ENCODE measurements at places on chromosomes 7 and 10. TPM values are rescaled to one million over a fixed set of nuclear protein-coding genes. Genes with fewer than 3 reads are reported as not detected.

GRCh38 chr10:91042069-91042468, 121.2 kb upstream of the ANKRD1 start:
- DNase-seq: no peak

The POU6F2 gene
- total RNA-seq: not detected

DNA sequence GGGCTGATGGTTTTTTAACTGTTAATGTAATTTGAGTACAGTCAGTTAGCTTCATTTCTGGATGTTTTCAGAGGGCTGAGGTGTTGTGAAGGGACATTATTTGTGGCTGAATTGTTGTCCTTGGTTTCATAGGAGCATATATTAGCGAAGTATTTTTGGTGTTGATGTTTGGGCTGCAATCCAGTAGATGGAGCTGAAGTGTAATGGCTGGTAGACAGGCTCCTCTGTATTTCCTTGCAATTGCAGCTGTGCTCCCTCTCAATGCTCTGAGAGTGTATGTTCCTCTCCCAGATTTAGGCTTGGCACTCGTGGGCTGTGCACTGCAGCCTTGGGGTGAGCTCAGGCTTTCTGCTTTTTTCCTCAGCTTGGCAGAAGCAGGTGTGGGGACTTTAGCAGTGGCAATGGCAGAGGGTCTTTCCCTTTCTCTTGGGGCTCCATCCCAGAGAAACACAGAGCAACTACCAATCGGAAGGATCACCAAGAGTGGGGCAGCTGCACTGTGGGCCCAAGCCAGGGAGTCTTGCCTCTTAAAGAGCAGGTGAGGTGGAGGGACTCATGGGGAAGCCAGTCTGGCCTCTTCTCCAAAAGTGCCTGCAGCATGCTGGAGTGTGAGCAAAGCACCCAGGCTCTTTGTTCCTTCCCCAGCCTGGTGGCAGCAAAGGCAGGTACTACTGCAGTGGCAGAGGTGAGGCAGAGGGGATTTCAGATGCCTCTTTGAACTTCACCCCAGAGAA, 544.4 kb downstream of the SH2D4B start:
- DNase-seq: no peak

GRCh38 chr10:11819027-11819426, 4.1 kb upstream of the PROSER2 start:
- no peak for DNase-seq

- no peak for DNase-seq
These were observed 18.6 kb downstream of the INA start for GRCh38 chr10:103295374-103296015.

The RBP4 gene
- total RNA-seq: 188 TPM

The SCIN gene
- total RNA-seq: 11.6 TPM

The DYDC1 gene
- total RNA-seq: not detected

The EPO gene
- total RNA-seq: not detected

GRCh38 chr7:105826143-105826542, 50.3 kb downstream of the ATXN7L1 start:
- no peak for DNase-seq

GRCh38 chr10:119306986-119307392, 99.6 kb downstream of the GRK5 start:
- no peak for DNase-seq

The ANKRD26 gene
- 5.9 TPM for total RNA-seq

DNA sequence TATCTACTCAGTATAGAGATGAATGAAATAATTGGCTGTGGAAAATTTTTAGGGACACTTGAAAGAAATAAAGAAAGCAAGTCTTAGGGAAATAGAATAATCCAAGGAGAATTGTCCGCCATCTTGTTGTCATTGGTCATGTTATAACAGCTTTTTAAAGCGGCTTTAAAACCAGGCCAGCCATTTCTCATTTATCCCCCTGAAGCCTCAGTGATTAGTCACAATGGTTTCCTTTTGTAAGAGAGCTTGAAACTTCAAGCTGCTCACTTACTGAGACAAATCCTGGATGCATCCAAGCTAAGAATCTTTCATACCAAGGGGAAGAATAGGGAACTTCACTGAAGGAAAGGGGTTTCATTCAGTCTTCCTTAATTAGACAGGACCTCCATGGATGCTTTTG, 67.9 kb downstream of the SGCE start:
- DNase-seq: no peak

- no peak for DNase-seq
These were observed 21.9 kb upstream of the FOXP2 start for GRCh38 chr7:114392686-114393085.

DNA sequence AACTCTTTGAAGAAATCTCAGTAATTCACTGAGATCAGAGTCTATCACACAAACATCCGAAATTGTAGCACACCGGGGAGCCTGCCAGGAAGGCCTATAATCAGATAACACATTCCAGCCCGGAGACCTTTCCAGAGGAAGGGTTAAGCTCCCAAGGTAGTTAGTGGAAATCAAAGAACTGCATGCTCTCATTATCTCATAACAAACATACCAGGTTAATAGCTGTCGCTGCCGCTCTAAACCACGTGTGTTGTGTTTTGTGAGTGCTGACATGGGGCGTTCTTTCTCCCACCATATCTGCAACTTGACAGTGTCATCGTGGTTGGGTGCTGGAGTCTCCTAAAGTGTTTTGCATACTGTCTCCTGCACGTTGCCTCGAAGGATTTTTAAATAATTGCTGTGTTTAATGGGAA, 120.7 kb upstream of the CARD11 start:
- no peak for DNase-seq

GRCh38 chr7:68058014-68058413, 1061.4 kb downstream of the TYW1 start:
- DNase-seq: no peak

The PRLHR gene
- total RNA-seq: not detected

DNA sequence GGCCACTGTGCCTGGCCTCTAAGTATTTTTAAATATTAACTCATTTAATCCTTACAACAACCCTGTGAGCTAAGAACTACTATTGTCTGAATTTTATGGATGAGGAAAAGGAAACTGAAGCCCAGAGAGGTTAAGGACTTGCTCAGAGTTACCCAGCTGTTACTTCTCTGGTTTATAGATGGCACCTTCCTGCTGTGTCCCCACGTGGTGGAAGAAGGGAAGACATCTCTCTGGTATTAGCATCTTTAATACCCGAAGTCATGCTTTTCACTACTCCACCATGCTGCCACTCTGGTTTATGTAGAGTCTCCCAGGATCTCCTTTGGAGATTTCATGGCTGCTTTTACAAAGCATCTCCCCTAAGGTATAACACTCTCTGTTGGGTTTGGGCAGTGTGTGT, 105.5 kb upstream of the MKLN1 start:
- DNase-seq: no peak

The MKRN1 gene
- 61.9 TPM for total RNA-seq

- DNase-seq: no peak
These were observed 99.9 kb downstream of the SUGCT start for GRCh38 chr7:40234666-40235065.

DNA sequence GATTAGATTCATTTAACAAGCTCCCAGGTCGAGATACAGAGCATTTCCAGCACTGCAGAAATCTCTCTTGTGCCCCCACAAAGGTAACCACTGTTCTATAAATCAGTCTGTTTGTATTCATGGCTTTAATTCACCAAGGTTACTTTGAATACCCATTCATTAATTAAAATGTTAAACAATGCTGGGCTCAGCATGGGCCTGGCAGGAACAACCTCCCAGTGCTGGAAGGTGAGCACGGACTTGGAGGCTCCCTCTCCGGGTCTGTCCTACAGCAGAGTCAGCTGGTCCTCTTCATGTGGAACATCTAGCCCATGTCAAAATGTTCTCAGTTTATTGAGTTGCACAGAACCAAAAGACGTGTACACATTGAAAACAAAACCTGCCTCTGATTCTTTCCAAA, 15.6 kb upstream of the EFCAB10 start:
- DNase-seq: no peak

The NOS3 gene
- 21.0 TPM for total RNA-seq

GRCh38 chr10:125063256-125063925, 97.0 kb downstream of the CTBP2 start:
- no peak for DNase-seq

DNA sequence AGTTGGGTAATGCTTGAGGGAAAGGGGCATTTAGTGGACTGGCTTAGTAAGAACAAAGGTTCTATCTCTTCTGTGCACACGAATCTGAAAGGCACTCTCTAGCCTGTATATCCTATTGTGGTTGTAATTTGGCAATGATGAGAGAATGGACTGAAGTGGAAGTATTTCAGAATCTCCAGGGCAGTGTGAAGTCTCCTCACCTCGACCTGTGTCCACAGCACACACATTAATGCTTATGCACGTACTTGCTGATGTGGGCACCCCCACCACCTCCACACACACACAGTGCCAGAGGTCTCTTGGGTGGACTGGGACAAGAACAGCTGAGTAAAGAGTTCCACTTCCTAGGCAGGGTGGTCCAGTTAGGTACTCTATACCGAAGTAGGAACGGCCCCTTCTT, 6.9 kb downstream of the SMC3 start:
- no peak for DNase-seq

GRCh38 chr10:112996462-112996861, 46.4 kb downstream of the TCF7L2 start:
- no peak for DNase-seq

- DNase-seq: no peak
These were observed 3.2 kb downstream of the SLC4A2 start for GRCh38 chr7:151062399-151063211.

DNA sequence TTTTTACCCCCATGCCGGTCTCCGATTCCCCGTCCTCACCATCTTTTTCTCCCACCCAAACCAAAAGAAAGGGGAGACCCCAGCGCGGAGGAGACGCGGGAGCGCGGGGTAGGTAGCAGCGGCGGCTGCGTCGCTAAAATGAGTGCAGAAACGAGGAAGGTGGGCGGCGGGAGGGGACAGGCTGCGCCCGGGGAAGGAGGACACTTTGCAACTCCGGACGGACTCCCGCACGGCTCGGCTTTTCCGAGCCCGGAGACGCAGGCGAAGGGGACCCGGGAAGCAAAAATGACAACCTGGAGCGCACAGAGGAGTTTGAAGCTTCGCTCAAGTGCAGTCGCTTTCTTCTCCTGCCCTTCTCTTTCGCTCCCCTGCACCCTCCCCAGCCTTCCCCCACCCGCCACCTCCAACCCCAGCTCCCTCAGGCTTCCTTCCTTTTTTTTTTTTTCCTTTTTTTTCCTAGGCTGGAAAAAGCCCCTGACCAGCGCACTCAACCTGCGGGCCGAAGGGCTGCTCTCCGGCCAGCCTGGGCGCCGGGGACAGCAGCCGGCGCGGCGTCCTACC, 453 bp downstream of the SFMBT2 start:
- DNase-seq: no peak

- DNase-seq: no peak
These were observed 31.0 kb upstream of the ABCB4 start for GRCh38 chr7:87506246-87507180.

- no peak for DNase-seq
These were observed 181.9 kb upstream of the LYZL2 start for GRCh38 chr10:30811276-30812017.

- no peak for DNase-seq
These were observed 90.5 kb downstream of the EZH2 start for GRCh38 chr7:148793590-148793989.

The PLA2G12B gene
- not detected for total RNA-seq

- no peak for DNase-seq
These were observed 296.9 kb upstream of the DGKB start for GRCh38 chr7:15199482-15199881.

GRCh38 chr7:4269086-4269485, 413.0 kb upstream of the FOXK1 start:
- no peak for DNase-seq

- no peak for DNase-seq
These were observed 81.4 kb upstream of the CAPZA2 start for GRCh38 chr7:116780966-116781365.

All from omental fat pad (tissue), 4 donors.